GM04503 (cell line): ENCODE measurements at places on chromosomes 12 and 14.

DNA sequence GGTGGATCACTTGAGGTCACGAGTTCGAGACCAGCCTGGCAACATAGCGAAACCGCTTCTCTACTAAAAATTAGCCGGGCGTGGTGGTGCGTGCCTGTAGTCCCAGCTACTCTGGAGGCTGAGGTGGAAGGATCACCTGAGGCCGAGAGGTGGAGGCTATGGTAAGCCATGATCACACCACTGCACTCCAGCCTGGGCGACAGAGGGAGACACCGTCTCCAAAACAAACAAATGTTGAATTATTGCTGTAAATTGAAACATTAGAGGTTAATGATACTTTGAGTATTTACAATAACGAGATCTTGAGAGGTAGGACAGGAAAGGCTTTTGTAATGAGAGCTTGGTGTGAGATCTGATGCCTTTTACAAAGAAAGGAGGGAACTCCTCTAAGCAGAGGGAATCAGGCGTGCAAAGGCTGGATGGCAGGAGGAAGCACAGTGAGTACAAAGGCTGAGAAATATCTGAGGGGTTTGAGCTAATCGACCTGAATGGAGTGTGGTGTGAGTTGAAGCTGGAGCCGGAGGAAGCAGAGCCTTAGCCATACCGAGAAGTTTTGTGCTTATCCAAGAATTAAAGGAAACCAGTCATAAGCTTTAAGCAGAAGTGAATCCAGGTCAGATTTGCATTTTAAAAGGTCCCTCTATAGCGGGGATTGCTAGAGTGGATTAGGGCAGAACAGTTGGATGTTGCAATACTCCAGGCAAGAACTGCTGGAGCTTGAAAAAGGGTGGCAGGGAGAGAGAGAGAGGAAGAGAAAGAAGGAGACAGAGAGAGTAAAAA, 1.1 kb downstream of the RHNO1 start:
- DNase-seq, result no peak

- no peak for DNase-seq
Observed at GRCh38 chr14:51849097-51849496, 11.3 kb upstream of the GNG2 start.

- no peak for DNase-seq
Observed at GRCh38 chr14:49897414-49897813, 4.5 kb downstream of the ARF6 start.

GRCh38 chr14:32940711-32941667, 2.3 kb downstream of the NPAS3 start:
- no peak for DNase-seq

DNA sequence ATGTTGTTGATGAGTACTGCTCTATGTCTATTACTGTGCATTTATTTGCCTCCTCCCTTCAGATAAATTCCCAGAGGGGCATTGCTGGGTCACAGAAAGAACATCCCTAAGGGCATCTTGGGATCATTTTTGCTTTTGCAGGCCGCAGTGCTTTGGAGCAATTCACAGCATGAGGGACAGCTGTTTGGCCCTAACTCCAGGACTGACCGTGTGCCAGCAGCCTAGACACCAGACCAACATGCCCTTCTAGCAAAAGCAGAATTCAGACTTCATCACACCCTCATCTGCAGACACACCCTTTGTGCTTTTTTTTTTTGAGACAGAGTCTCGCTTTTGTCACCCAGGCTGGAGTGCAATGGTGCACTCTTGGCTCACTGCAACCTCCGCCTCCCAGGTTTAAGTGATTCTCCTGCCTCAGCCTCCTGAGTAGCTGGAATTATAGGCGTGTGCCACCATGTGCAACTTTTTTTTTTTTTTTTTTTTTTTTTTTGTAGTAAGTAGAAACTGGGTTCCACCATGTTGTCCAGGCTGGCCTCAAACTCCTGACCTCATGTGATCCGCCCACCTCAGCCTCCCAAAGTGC, 31.0 kb downstream of the RNF34 start:
- no peak for DNase-seq

DNA sequence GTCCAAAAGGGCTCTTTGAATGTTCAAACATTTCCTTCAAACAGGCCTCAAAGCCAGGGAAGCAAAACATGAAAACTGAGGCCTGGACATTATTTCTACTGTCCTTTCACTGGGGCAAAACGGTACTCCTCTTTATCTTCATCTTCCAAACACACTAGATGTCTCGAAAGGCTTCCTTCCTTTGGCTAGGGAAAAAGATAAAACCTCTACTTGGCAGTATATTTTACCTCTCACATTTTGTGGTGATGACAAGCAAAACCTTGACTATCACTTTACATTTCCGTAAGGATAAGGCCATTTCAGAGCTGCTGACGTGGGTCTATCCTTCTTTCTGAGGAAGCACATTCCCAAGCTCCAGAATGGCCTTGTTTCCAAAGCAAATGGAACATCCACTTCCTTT, 9.9 kb downstream of the STAB2 start:
- DNase-seq, result no peak

- no peak for DNase-seq
Observed at GRCh38 chr12:8455727-8456360, at the start of gene CLEC6A. Gene CLEC6A (plus strand): TSS chr12:8455962. CDS start chr12:8456112, 150 bp downstream.

DNA sequence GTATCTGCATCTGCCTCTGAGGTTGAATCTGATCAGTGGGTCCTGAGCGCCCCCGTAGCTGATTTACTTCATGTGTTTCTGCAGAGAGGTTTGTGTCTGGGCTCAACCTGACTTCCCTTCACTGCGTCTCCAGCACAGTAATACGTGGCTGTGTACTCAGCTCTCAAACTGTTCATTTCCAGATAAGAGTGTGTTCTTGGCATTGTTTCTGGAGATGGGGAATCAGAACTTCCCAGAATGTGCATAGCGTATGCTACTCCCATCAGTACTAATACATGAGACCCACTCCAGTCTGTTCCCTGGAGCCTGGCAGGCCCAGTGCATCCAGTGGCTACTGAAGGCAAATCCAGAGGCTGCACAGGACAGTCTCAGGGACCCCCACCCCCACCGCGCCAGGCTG, 1297.2 kb downstream of the TMEM121 start:
- no peak for DNase-seq

GRCh38 chr14:73267474-73267873, 30.2 kb downstream of the PAPLN start:
- no peak for DNase-seq

DNA sequence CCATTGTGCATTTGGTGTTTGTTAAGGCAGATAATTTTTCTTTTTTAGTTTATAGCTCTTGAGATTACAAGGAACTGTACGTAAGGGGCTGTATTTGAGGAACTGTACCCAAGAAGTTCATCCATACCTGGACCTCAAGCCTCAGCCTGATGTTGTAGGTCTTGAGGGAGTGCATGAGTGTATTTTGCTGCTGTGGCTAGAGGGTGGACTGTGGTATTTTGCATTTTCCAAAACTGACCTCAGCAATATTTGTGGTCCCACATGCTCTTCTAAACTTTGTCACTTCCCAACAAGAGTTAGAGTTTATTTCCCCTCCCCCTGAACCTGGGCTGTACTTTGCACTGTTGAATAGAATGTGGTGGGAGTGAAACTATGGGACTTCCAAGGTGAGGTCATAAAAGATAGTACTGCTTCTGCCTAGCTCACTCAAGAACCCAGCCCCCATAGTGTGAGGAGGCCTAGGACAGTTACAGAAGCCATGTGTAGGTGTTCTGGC, 42.2 kb upstream of the FBXO33 start:
- DNase-seq, result no peak

DNA sequence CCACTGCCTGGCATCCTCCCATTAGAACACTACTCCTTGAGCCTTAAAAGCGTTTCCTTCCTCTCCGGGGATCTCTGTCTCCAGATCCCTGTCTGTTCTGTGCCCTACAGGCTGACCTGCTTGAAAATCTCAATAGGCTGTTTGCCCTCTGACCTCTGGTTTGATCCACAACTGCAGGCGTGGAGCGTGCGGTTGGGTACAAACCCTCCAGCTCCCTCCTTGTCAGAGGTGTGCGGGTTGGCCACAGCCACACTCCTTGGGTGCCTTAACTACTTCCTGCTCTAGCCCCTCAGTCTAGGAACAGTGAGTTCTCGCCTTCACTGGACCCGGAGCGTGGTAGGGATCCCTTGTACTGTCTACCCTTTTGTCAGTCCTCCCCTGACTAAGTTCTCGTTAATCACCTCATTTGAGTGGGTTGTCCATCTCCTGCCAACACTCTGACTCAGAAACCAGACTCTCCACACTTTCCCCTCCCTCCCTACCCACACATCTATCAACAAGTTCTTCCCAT, 33.1 kb downstream of the CMKLR1 start:
- peak; percentile 63 for DNase-seq

DNA sequence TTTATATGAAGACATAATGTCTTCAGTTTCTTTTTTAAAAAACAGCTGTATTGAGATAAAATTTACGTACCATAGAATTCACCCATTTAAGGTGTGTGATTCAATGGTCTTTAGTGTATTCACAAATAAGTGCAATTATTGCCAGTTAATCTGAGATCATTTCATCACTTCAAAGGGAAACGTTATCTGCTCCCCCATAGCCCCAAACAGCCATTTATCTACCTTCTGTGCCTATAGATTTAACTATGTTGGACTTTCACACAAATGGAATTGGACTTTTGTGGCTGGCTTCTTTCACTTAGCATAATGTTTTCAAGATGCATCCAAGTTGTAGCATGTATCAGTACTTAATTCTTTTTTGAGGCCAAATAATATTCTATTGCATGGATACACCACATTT, 9.7 kb downstream of the PNP start:
- no peak for DNase-seq

- DNase-seq, result no peak
Observed at GRCh38 chr14:56294128-56294527, 175.9 kb downstream of the PELI2 start.

- DNase-seq, result no peak
Observed at GRCh38 chr14:68795597-68796417, 2.9 kb upstream of the ZFP36L1 start.

- DNase-seq, result no peak
Observed at GRCh38 chr12:110010853-110011723, 11.9 kb downstream of the ANKRD13A start.

DNA sequence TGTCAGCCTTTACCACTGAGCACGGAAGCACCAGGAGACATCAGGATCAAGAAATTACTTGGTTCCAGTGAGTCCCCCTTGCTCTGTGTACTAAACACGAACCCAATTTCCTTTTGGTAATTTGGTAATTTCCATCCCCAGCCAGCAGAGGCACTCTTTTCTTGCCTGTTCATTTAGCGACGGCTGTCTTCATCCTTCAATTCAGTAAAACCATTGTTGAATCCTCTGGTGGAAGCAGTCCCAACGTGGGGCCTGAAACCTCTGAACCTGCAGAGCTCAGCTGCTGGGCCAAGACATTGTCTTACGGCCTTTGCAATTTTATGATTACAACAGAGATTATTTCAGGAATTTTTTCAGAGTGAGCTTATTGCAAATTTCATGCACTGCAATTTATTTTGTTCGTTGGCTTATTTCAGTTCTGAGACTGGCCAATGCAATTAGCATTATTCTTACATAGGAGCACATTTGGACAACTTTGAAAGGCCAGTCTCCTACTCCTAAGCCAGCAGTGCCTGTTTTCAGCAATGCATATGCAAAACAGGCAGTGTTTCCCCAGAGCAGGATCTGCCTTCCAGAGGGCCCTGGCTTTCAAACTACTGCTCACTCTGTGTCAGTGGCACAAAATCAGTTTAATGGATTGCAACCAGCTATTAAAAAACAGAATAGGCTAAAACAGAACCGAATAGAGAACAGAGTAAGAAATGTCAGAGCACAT, 372.9 kb upstream of the TMEM132C start:
- no peak for DNase-seq

DNA sequence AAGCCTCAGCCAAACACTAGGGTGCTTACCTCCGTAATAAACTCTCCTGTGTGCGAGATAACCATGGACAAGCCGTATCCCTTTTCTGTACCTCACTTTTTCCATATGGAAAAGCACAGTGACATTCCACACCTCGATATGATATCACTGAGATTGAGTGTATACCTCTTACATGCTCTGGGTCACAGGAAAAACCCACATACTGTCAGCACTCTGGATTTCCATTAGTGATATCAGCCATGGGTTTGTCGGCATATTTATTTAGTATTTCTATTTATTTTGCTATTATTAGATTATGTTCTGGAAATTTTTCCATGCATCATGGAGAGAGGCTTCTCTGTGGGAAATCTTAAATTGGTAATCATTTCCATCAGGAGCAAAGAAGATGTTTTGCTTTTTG, 28.0 kb upstream of the DAAM1 start:
- DNase-seq, result no peak

DNA sequence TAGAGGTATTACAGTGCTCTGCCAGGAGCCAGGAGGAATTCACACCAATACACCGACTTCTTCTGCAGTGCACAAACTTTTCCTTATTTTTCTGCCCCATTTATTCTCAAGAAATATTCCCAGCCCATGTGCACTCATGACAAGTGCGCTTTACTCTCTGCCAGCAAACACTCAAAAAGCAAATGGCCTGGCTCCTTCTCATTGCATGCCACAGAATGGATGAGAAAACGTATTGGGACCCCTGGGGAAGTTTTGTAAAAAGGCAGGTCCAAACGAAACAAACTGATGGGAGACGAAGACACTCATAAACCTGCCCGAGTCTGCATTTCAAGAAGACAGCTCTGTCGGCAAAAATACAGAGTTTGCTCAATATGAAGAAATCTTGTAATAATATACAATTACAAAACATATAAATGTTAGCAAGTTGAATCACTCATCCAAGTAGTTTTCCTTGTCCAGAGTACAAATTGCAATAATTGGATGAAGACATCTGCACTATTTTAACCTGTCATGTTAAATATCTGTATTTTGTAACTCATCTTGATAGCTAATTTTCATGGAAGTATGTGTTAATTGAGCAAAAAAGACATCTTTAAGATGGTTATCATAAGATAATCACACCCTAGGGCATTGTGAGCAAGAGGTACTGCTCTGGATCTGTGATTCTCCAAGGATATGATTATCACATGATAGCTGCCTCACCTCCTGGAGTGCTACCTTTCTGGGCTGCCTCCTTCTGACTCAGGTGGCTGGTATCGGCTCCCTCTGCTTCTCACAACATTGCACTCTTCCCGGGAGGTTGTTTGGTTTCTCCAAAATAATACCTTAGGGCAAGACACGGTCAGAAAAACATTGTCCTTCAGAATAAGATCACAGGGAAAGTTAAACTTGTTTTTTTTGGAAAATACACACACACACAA, 260.8 kb upstream of the G2E3 start:
- DNase-seq, result no peak

GRCh38 chr12:68279227-68280054, 26.0 kb upstream of the IL22 start:
- DNase-seq, result no peak

DNA sequence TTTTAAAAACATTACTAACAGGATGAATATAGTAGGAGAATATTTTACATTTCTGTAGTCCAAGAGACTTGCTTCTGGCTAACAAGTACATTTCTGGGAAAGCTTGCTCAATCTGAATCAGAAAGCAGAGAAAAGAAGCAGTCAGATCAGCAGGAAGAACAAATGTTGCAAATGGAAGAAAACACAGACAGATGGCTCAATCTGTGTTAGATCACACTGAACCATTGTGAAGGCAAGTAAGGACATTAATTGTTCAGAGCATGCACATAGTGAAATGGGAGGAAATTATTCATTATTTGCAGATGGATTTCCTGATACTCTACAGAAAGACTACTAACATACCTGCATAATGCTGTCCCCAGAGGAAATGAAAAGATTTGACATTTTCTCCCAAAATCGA, 65.2 kb upstream of the CNOT2 start:
- DNase-seq, result no peak
